Camera-type eye (tissue), 1 donor: ENCODE measurements at places on chromosomes 12 and 14. TPM values are rescaled to one million over a fixed set of nuclear protein-coding genes. Genes with fewer than 3 reads are reported as not detected.

ANG gene
- total RNA-seq: 5.1 TPM

CD163L1 gene
- 7.4 TPM for total RNA-seq

FOXG1 gene
- 1.2 TPM for total RNA-seq

CMTM5 gene
- total RNA-seq: 5.9 TPM

HOXC9 gene
- total RNA-seq: not detected

TMPRSS12 gene
- not detected for total RNA-seq

SERPINA5 gene
- 0.66 TPM for total RNA-seq

AQP2 gene
- total RNA-seq: not detected

CCDC88C gene
- 32.2 TPM for total RNA-seq

SLC8A3 gene
- 12.2 TPM for total RNA-seq

BDKRB1 gene
- 0.38 TPM for total RNA-seq

SERPINA1 gene
- 6.8 TPM for total RNA-seq

CIROP gene
- not detected for total RNA-seq

LALBA gene
- not detected for total RNA-seq

PLEKHG7 gene
- 1.2 TPM for total RNA-seq

ASCL1 gene
- total RNA-seq: 42.0 TPM

TAS2R50 gene
- total RNA-seq: 17.0 TPM

TSHR gene
- 0.88 TPM for total RNA-seq

SIX1 gene
- 11.8 TPM for total RNA-seq

FAM222A gene
- total RNA-seq: 25.1 TPM

SMIM41 gene
- total RNA-seq: not detected

SCAF11 gene
- total RNA-seq: 191 TPM

C12orf54 gene
- not detected for total RNA-seq

SDS gene
- not detected for total RNA-seq

SLC38A4 gene
- 0.88 TPM for total RNA-seq

SYCP3 gene
- not detected for total RNA-seq

CHFR gene
- 34.7 TPM for total RNA-seq

BCL2L14 gene
- not detected for total RNA-seq

AVPR1A gene
- 25.7 TPM for total RNA-seq

RERGL gene
- total RNA-seq: 0.99 TPM

DAAM1 gene
- total RNA-seq: 147 TPM

ESRRB gene
- 4.3 TPM for total RNA-seq

CDCA3 gene
- 6.3 TPM for total RNA-seq

SLC35F4 gene
- 1.6 TPM for total RNA-seq

ZC2HC1C gene
- total RNA-seq: 2.5 TPM

AKAP5 gene
- 3.8 TPM for total RNA-seq

ABHD4 gene
- total RNA-seq: 24.5 TPM

SAMD15 gene
- total RNA-seq: 4.7 TPM

VDR gene
- 0.88 TPM for total RNA-seq

KRT85 gene
- 0.27 TPM for total RNA-seq

FMNL3 gene
- total RNA-seq: 30.1 TPM

ACSM4 gene
- total RNA-seq: not detected

ALKBH1 gene
- 23.6 TPM for total RNA-seq

CSAD gene
- 48.7 TPM for total RNA-seq

WDR89 gene
- total RNA-seq: 28.8 TPM

TUNAR gene
- 6.1 TPM for total RNA-seq

KRT73 gene
- total RNA-seq: not detected

BEST3 gene
- total RNA-seq: 10.6 TPM

NKX2-1 gene
- total RNA-seq: not detected

KRT77 gene
- total RNA-seq: 1.2 TPM

TESPA1 gene
- 0.71 TPM for total RNA-seq

SYNJ2BP gene
- total RNA-seq: 33.1 TPM

INHBC gene
- total RNA-seq: not detected

RFX4 gene
- total RNA-seq: 0.11 TPM

FAM90A1 gene
- 0.16 TPM for total RNA-seq

KRT82 gene
- total RNA-seq: not detected

IAPP gene
- not detected for total RNA-seq
